Lung (tissue), 17 donors: ENCODE measurements at places on chromosomes 11 and 22. TPM values are rescaled to one million over a fixed set of nuclear protein-coding genes. Genes with fewer than 3 reads are reported as not detected.

Gene OR51B5
- 0.03 TPM for polyA plus RNA-seq

Gene APOA1
- polyA plus RNA-seq: 1.9 TPM

Gene TP53AIP1
- 0.16 TPM for polyA plus RNA-seq

Gene YAP1
- polyA plus RNA-seq: 29.5 TPM

Gene CREB3L1
- 21.3 TPM for polyA plus RNA-seq

Gene DKK3
- 74.4 TPM for polyA plus RNA-seq

Gene OR8G5
- polyA plus RNA-seq: 0.13 TPM

Gene TPBGL
- 0.55 TPM for polyA plus RNA-seq
